A172 (cell line): ENCODE measurements at places on chromosomes 16 and 17. TPM values are rescaled to one million over a fixed set of nuclear protein-coding genes. Genes with fewer than 3 reads are reported as not detected.

Gene KRT40
- not detected in 2 replicates for total RNA-seq

Gene CRYM
- total RNA-seq: 0.67 and 0.78 TPM in 2 replicates

Gene ZPBP2
- not detected in 2 replicates for total RNA-seq

Gene RETREG3
- total RNA-seq: 62.3 and 63.0 TPM in 2 replicates

Gene KIF1C
- 123 and 125 TPM in 2 replicates for total RNA-seq

Gene ST6GALNAC2
- total RNA-seq: 5.1 and 6.8 TPM in 2 replicates
